Left renal cortex interstitium (tissue), 4 donors: ENCODE measurements at places on chromosomes 13 and 19.

DNA sequence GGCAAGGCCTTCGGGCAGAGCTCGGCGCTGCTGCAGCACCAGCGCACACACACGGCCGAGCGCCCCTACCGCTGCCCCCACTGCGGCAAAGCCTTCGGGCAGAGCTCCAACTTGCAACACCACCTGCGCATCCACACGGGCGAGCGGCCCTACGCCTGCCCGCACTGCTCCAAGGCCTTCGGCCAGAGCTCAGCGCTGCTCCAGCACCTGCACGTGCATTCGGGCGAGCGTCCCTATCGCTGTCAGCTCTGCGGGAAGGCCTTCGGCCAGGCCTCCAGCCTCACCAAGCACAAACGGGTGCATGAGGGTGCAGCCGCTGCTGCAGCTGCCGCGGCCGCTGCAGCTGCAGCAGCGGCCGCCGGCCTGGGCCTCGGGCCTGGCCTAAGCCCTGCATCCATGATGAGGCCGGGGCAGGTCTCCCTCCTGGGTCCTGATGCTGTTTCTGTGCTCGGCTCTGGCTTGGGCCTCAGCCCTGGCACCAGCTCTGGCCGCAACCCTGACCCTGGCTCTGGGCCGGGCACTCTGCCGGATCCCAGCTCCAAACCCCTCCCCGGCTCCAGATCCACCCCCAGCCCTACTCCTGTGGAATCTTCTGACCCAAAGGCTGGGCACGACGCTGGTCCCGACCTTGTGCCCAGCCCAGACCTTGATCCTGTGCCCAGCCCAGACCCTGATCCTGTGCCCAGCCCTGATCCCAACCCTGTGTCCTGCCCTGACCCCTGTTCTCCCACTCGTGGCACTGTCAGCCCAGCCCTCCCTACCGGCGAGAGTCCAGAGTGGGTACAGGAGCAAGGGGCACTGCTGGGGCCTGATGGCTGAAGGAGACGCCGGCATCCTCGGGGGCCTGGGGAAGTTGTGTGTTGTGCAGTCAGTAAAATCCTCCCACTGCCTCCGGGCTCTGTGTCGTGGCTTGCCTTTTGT is 2.0 kb upstream of the MCOLN1 start:
- no peak for DNase-seq

DNA sequence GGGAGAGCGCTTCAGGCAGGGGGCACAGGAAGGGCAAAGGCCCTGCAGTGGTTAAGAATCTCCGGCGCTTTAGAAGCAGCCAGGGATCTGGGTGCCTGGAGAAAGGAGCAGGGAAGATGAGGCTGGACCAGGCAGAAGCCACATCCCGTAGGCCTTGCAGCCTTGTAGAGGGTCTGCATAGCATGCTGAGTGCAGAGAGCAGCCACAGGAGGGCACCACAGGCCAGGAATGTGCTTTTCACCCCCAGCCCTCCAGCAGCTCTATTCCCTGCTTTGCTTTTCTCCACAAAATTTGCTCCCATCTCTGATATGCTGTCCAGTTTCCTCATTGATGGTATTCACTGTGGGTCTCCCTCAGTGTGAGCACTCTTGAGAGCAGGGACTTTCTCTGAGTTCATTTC is 5.7 kb downstream of the WDR62 start:
- no peak for DNase-seq

GRCh38 chr13:49690995-49691784 is at the start of gene EBPL:
TSS of gene EBPL (minus strand) at chr13:49691486. CDS start at chr13:49691424, 62 bp downstream.
- peak; percentile 88 for DNase-seq

DNA sequence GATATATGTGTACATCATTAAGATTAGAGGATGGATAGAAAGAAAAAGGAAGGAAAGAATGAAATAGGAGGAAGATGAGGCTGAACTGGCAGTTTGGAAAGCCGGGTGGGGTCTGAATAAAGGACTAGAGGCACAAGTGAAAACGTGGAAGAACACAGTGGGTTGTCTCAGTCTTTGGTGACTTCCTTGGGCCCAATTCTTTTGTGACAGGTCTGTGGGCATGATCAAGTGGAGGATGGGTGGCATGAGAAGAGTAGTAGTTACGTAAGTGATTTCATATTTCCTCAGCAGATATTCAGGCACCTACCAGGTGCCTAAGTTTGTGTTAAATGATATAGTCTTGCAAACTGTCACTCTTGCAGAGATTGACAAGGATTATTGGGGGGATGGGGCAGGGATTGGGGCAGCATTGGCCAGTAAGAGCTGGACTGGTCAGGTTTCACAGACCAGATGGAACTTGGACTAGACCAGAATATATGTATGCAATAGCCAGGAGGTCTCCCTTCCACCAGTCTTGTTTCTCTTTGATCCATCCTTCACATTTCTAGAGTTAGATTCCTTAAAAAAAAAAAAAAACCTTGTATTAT is 2.7 kb downstream of the TPP2 start:
- no peak for DNase-seq

DNA sequence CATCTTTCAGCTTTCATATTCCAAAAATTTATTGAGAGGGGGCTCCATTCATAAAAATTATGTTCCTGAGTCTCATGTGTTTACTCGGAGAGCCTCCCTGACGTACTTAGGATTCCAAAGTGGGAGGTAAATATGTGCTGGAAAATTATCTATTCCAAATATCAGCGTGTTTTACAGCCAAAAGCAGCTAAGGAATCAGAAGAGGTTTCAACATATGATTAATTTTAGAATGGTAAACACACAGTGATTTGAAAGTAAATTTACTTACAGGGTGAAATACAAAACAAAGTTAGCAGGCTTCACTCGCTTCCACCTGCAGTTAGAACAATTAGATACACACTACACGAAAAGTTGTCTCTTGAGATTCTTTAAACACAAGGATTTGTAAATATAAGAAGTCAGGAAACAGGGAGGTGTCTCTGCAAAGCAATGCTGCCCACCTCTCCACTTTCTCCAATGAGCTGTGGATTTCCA is 313.8 kb upstream of the NBEA start:
- DNase-seq: no peak

GRCh38 chr13:60433505-60433904 is 36.5 kb downstream of the TDRD3 start:
- no peak for DNase-seq

- DNase-seq: no peak
Observed at GRCh38 chr19:14496834-14497227, 904 bp upstream of the GIPC1 start.

GRCh38 chr13:110426735-110427134 is 119.7 kb downstream of the COL4A2 start:
- DNase-seq: no peak

DNA sequence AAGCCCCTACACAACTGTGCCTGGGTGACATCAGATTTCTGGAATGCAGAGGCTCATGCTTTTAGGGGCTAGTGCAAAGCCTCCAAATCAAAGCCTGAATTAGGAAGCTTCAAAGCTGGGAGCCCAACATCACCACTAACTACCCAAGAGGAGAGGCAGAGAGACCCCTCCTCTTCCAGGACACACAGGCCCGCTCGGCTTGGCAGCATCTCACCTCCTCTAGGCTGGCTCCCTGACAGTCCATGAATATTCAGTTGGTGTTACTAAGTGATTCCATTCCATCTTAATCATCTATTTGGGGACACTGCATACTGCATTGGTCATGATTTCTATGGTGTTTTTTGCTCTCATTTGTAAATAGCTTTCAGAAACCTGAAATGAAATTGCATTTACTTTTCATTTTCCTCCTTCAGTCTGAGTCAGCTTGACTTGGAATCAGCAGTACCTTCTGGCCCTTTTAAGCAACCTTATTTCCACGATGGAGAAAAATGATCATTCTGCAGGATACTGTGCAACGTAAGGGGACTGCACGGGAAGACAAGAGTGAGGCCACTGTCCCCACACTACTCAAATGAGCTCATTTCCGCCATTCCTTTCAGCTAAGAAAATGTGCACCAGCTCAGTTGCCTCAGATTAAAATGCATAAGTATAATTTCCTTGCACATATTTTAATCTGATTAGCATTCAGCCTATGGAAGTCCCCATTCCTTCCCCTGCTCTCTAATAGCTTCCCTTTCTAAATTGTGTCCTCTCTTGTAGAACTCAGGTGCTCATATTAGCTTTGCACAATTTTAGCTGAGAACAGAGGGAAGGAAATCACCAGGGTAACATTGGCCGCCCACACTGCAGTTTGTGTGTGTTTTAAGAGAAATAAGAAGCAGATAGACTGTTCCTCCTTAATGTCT is 219.9 kb downstream of the RFC3 start:
- DNase-seq: no peak

DNA sequence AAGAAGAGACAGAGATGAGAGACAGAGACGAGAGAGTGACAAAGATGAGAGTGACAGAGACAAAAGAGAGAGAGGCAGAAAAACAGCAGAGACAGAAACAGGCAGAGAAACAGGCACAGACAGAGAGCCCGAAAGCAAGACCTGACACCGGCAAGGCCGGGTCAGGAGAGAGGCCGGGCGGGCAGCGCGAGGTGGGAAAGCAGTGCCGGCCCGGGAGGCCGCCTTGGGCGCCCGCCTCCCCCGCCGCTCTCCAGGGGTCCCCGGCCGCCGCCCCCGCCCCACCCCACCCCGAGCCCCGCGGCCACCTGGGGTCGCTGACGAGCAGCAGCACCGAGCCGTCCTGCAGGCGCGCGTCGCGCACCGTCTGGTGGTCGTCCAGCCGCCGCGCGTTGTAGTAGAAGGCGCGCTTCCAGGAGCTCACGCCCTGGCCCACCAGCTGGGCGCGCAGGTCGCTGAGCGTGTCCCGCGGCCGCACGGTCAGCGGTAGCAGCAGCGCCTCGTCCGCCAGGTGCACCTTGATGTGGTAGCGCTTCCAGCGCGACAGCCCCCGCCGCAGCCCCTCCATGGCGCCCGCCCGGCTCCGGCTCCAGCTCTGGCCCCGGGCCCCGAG is at the start of gene TINCR:
TSS of gene TINCR (minus strand) at position 594 of the 610 bp plus-strand sequence.
- DNase-seq: no peak

DNA sequence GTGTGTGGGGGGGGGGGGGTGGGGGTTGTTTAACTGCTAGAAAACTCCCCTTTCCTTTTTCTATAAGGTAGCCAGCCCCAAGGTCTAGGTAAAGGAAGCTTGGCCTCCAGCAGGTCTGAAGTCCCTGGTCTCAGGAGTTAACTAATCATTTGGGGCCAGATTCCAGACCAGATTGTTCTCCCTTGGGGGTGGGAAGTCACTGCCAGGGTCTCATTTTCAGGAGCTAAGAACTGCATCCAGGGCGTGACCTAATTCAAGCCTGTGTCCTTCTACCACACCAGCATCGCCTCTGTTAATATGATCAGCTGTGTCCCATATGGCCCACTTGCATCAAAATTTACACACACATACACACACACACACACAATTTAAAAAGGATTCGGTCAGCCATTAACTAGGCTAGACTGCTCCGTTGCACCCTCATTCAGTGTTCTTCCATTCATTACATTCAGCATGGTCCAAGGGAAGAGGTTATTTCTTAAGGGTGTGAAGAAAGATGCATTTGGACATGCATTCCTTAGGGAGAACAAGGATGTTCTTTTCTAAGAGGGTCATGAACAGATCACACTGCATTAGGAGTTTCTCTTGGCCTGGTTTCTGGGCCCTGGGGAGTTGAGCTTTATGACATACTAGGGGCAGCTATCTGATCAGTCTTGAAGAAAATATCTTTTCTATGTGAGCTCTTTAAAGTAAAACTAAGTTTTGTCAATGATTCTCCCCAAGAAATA is 91.0 kb downstream of the FGF14 start:
- DNase-seq: no peak

DNA sequence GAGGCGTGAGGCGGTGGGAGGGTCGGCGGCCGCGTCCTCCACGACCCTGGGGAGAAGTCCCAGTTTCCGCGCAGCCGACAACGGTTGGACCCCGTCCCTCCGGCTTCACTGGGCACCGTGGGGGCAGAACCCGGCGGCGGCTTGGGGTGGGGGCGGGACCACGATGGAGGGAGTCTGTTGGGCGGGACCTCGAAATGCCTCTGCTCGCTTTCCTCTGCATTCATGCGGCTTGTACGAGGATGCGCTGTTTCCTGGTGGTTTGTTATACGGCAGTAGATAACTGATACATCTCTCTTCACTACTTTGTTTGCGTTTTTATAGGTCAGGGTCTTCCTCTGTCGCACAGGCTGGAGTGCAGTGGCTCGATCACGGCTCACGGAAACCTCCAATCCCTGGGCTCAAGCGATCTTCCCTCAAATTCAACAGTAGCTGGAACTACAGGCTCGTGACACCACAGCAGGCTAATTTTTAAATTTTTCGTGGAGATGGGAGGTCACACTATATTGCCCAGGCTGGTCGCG is 24.6 kb upstream of the ZNF846 start:
- no peak for DNase-seq

- DNase-seq: no peak
Observed at GRCh38 chr13:108705031-108705430, 75.6 kb downstream of the MYO16 start.

DNA sequence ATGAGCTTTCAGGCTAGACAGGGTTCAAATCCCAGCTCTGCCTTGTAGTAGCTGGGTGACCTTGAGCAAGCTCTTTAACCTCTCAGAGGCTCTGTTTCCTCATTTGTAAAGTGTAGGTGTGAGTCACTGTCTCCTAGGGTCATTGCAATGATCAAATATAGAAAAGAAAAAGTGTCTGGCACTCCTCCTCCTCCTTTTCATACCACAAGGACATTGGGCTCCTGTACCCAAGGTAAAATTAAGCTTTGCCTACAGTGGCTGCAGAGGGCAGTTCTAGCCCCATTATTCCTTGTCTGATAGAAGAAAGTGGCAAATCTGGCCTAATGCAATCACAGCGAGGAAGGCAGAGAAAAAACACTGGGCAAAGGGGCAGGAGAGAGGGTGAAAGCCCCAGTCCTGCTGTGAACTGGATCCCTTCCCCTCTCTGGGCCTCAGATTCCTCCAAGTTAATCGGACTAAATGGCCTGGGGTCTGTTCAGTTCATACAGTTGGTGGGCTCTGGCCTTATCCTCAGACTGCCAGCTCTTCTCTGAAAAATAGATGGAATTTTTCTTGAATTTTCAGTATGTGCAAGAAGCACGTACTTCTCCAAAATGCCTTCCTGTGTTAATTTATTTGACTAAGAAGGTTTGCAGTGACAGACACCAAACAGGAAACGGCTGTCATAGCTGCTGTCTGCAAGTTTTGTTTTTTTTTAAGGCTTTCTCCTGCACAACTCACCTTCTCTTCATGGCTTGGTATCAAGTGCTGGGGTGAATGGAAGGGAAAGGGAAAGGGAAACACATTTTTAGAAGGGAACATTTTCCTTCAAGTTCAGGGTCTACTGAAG is 35.3 kb downstream of the RGCC start:
- no peak for DNase-seq

- no peak for DNase-seq
Observed at GRCh38 chr19:677201-677600, 1.0 kb downstream of the FSTL3 start.

DNA sequence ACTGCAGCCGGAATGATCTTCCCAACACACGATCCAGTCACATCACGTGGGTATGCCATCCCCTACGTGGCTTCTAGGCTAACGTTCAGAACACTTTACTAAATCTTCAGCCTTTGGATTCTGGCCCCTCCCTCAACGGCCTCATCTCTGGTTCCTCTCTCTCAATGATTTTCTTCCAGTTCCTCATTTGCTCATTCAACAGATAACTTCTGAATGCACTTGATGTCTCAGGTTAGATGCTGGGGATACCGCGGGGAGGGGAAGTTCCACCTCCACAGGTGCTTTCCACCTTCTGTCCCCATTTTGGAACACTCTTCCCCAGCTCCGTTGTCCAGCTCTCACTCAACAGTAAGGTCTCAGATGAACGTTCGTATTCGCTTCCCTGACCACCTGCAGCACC is 66.1 kb downstream of the ATP7B start:
- DNase-seq: no peak

GRCh38 chr13:43424412-43424811 is 362.4 kb downstream of the ENOX1 start:
- DNase-seq: peak; percentile 10
